ENCODE measurements at places on chromosomes 3 and 15.
A peak's percentile ranks its signal among the peaks of the same experiment; 100 is the strongest.

DNA sequence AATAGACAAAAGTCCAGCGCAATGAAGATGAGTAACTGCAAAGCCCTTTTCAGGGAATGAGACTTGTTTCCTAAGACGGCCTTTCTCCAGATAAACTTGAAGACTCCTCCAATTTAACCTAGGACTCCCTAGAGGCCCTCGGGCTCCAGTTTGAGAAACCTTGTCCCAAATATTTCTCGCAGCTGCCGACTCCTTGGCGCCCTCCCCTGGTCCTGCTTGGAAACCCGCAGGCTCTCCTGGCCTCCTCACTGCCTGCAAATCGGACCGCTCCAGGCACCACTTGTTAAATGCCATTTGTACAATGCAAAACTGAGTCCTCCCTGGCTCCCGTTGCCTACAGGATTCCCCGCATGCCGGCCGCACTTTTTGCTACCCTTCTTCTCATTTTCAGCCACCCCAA, 36.8 kb downstream of the MUC4 start:
- DNase-seq: no peak

GRCh38 chr15:43903864-43904290, 77.1 kb downstream of the WDR76 start:
- DNase-seq: peak; percentile 16

- DNase-seq: no peak
Measured at GRCh38 chr3:189530822-189531221, 100.4 kb upstream of the TP63 start.

DNA sequence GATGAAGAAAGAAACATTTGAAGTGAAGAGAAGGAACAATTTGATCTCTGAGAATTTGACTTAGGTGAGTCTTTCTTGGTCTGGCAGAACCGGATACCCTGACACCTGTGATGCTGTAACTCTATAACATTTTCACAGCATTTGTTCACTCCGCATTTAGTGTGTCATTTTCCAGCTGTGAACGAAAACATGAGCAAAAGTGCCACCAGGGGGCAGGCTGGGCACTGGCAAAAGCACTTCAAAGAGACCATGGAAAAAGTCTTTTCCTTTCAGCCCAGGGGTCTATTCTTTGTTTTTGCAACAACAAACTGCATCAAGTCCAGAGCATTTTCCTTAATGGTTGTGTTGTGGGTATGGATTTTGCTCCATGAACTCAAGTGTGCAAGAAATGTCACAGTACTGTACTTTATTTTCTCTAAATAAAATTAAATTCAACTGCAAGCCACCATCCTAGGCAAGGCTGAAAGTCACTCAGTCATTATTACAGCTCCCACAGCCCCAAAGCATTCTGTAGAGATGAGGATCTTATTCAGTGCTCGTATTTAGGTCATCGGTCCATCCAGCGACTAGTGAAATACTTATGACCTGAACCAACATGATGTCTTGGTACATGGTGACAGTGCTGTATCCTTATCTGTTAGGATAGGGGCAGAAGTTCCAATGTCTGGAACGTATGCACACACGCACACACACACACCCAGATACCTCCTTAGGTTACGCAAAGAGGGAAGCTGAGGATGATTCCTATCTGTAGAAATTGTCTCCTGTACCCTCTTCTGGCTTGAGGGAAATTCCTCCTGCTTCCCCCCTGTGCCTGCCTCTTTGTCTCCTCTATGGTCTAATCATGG, 125.5 kb downstream of the GADL1 start:
- DNase-seq: no peak

DNA sequence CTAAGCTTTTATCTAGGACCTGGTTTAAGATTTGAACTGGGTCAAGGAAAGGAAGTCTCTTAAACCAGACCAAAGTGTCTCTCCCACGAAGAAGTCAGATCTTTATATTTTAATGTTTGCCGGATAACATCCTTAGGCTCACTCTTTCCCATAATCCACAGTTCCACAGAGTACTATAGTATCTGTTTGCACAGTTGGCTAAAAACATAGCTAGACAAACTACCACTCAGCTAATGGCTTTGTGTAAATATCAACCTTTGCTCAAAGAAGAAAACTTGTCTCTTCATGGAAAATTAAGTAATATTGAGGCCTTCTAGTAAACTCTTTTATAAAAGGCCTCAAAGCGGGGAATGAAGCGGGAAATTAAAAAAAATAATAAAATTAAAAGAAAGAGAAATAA, 13.5 kb upstream of the SLC9C1 start:
- no peak for DNase-seq

DNA sequence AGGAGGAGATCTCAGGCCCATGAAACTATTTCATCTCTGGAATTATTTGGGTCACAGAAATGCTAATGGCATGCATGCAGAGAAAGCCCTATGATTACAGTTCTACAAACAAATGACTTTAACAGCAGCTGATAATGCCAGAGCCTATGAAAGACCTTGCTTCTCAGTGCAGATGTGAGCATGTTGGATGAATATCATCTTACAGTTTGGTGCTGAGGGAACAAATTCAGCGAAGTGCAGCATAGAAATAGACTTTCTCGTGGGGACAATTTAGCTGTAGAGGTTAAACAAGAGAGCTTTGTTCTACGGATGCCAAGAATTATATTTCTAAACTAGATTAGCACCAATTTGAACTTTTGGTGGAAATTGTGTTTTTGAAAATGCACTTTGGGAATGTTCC, 27.7 kb downstream of the PTX3 start:
- DNase-seq: no peak

GRCh38 chr15:36330598-36330997, 248.8 kb upstream of the CDIN1 start:
- no peak for DNase-seq

DNA sequence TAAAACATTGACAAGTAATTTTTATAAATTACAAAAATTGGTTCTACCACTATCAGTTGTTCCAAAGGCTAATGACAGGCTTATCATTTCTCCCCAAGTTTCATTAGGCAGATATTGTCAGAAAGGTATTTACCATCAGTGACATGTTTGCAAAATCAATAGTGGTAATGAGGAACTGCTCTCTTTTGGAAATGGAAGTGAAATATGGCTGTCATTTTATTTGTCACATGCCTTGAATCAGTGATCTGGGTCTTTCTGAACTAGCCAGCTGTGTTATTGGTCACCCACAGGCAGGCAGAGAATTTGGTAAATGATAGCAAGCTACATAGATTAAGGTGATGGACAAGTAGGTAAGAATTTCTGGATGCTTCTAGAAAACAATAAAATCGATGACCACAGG, 268.0 kb upstream of the ARHGEF26 start:
- DNase-seq: no peak

- DNase-seq: no peak
Measured at GRCh38 chr3:99678896-99679295, 40.5 kb downstream of the COL8A1 start.

- DNase-seq: no peak
Measured at GRCh38 chr3:10331320-10331719, 10.4 kb upstream of the SEC13 start.

DNA sequence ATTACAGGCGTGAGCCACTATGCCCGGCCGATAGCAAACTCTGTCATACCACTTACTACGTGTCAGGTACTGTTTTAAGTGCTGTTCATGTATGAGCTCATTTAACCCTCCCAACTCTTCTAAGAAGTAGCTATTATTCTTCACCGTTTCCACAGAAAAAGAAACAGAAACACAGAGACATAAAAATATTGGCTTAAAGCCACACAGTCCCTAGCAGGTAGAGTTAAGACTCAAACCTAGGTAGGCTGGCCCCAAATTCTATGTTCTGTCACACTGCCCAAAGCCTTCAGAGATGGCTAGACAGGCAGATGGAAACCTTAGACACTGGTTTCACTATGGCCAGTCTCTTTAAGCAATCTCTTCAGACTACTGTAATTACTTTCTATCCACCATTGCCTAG, 149.8 kb upstream of the KCNMB2 start:
- no peak for DNase-seq

DNA sequence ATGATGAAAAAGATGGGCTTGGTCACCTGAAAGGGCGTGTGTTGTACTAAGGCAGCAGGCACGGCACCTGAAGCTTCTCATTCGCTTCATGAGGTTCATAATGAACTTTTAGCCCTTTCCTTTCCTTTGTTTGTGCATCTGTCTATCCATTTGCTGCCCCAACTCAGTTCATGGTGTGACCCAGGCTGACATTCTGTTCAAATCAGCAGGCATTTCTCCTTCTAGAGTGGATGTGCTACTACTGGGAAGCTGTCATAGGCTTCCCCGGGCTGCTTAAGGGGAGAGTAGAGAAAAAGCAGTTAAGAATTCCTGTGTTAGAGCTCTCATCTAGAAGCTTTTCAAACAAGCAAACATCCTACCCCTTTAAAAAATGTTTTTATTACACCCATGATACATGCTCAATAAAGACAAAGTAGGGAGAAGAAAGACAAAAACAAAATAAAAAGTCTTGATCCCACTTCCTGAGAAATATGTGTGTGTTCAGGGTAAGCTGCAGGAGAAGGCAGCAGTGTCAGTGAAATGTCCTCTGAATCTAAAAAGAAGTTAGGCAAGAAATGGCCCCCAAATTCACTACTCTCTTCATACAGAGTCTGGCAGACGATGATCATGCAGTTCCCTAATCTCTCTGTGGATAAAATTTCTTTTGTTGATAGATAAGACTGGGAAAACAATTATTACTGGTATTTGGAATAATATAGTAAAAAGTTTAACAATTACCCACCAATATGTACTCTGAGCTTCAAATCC, 136.9 kb upstream of the PFN2 start:
- DNase-seq: no peak

DNA sequence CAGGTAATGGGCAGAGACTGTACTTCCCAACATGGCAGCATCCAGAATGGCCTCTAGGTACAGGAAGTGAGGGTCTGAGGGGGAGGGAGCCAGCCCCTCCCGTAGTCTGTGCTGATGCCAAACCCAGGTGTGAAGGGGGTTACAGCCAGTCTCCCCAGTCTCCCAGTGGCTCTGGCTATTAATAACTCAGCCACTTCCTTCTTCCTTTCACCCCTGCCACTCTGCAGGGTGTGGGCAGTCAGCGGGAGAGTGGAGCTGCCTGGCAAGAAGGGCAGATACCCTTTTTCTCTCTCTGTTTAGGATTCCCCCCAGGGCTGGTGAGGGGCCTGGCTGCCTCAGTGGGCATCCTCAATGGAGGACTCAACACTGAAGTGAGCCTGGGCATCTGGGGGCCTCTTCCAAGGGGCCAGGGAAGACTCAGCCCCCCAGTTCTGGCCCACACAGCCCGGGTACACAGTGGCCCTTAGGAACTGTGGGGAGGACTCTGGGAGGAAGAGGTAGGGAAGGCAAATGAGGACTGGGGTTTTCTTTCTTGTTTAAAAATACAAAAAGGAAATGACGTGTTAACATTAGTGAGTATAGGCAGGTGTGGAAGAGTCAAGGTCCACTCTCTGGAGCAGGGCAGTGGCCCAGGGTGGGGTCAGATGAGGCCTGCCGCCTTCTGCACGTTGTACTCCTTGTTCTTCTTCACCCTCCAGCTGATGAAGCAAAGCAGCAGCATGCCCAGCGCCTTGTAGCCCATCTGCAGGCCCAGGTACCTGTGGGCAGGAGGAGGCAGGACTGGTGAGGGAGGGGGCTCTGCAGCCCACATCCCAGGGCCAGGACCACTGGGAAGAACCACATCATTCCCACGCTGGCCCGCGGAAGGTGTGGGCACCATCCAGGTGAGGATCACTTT, 38.6 kb upstream of the RAB6B start:
- no peak for DNase-seq

DNA sequence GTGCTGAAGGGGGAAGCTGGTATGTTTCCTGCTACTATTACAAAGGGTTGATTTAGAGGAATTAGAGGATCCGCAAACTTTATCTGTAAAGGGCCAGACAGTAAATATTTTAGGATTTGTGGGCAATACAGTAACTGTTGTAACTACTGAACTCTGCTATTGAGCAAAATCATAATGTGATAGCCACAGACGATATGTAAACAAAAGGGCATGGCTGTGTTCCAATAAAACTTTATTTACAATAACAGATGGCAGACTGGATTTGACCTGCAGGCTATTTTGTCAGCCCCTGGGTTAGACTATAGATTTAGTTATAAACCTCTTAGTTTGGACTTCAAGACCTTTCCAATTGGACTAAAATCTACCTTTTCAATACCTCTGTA, 27.8 kb upstream of the KCNMB2 start:
- DNase-seq: no peak

- DNase-seq: no peak
Measured at GRCh38 chr3:126433496-126434263, 39.0 kb downstream of the CFAP100 start.

- DNase-seq: no peak
Measured at GRCh38 chr3:158091531-158091930, 14.7 kb downstream of the SHOX2 start.

GRCh38 chr15:29924750-29925149, 102.5 kb upstream of the TJP1 start:
- no peak for DNase-seq

DNA sequence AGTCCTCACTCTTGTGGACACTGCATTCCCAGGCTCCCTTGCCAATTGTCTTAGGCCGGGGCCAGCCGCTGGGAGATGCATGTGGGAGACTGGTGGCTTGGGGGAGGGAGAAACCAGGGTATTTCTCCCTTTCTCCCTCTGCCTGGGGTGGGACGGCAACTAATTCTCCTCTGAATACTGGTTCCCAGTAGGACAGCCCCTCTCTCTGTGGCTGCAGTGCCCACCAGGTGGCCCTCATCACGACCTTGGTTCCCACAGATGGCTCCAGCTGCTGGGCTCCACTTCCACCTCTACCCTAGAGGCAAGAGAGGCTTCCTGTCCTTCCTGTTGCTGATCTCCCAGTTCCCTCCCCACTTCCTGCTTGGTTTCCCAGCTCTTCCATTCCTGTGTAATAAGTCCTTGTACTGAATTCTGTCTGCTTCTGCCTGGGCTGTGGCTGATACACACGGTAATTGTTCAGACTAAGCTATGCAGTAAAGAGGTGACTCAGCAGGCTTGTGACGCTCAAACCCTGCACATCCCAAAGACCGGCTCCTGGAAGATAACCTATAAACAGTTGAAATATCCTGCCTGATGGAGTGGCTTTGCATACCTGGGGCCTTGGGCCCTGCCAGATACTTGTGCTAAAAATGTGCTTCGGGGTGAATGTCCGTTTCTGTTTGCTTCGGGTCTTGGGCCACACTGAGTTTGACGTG, 20.4 kb upstream of the COPG1 start:
- no peak for DNase-seq

DNA sequence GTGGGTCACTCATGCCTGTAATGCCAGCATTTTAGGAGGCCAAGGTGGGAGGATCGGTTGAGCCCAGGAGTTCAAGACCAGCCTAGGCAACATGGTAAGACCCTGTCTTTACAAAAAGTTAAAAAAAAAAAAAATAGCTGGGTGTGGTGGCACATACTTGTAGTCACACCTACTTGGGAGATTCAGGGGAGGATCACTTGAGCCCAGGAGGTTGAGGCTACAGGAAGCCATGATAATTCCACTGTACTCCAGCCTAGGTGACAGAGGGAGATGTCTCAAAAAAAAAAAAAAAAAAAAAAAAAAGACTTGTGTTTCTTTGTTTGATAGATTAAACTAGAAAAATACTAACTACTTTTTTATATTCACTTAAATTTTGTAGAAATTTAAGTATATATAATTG, 14.6 kb downstream of the RAB7A start:
- no peak for DNase-seq

- DNase-seq: no peak
Measured at GRCh38 chr3:159733194-159733860, 255.3 kb upstream of the IL12A start.

Measured in SHP77 treated with DMSO at 0.1 percent for 48 hours (cell line).